ENCODE measurements at places on chromosomes 5 and 9.

DNA sequence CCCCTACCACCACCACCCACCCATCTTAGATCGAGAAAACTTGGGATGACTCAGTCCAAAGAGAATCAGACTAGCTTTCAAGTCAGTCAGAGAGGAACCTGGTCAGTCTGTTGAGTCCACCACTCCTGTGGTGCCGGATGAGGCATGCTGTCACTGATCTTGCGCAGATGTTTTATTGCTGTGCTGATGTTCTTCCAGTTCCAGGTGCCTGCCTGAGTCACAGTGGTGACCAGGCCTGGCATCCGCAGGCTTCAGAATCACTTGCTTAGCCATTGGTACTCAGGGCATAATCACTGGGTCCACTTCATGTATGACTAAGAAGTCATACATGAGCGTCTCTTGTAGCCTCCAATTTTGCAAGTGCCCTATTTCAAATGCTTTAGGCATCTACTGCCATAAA lies 114.1 kb downstream of the MUSK start:
- no peak for DNase-seq

DNA sequence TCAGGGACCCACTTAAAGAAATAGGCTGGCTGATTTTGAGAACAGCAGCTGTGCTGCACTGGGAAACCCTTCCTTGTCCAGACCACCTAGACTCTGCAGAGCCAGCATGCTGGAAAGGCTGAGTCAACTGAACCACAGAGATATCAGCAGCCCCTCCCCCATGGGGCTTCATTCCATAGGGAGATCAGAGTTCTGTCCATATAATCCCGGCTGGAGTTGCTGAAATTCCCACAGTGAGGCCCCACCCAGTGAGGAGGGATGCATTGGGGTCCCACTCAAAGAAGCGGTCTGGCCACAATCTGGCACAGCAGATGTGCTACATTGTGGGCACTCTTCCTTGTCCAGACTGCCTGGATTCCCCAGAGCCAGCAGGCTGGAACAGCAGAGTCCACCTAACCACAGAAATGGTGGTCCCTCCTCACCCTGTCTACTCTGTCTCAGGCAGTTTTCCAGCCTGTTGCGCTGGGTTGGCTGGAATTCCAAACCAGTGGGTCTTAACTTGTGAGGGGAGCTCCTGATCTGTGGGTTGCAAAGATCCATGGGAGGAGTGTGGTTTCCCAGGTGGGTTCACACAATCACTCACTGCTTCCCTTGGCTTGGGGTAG lies 127.1 kb downstream of the RNF180 start:
- DNase-seq: no peak

- peak; percentile 58 for DNase-seq
Observed at GRCh38 chr5:139670369-139671095, 22.4 kb downstream of the CXXC5 start.

GRCh38 chr5:4514067-4514648 lies 626.0 kb upstream of the ADAMTS16 start:
- no peak for DNase-seq

DNA sequence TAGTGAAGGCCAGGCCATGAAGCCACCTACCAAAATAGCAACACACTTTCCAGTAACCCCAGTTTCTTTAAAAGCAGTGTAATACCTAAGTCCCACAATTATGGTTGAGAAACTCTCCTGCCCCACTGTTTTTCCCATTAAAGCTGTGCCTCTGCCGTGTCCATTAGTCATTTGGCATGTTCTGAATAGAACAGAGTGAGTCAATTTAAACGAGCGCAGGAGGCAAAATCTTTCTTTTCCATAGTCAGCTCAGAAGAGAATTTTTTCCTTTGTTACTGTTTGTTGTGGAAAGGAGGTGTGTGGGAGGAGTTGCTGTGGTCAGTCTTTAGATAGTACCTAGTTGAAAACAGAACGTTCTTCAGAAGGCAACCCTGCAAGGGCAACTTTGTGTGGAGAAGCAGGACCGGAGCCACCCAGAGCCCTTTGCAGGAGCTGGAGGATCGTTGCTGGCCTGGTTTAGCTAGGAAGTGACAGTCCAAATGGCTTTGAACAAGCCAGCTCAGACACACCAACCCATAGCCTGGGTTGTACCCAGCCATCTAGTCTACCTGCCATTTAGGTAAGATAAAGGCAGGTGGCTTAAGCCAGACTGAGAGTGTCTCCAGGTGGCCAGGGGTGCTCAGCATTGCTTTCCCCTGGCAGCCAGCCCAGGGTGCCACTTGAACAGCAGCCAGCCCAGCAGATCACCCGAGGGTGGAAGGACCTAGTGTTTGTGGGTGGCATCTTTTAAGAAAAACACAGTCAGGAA lies 30.4 kb downstream of the GADD45G start:
- DNase-seq: no peak

DNA sequence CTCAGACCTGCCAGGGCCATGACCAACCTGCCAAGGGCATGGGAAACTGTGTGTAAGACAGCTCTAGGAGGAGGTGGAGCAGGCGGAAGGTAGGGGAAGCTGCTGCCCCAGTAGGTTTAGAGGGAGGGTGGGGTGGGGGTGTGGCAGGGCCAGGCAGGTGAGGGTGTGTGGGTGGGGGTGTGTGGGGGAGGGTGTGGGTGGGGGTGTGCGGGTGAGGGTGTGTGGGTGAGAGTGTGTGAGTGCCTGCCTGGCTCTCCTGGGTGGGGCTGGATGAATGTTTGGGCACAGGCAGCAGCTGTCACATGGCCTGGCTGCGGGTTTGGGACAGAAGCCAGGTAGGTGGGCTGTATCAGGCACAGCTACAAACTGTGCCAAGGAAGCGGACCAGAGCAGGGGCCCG lies 8.8 kb upstream of the N4BP3 start:
- no peak for DNase-seq

DNA sequence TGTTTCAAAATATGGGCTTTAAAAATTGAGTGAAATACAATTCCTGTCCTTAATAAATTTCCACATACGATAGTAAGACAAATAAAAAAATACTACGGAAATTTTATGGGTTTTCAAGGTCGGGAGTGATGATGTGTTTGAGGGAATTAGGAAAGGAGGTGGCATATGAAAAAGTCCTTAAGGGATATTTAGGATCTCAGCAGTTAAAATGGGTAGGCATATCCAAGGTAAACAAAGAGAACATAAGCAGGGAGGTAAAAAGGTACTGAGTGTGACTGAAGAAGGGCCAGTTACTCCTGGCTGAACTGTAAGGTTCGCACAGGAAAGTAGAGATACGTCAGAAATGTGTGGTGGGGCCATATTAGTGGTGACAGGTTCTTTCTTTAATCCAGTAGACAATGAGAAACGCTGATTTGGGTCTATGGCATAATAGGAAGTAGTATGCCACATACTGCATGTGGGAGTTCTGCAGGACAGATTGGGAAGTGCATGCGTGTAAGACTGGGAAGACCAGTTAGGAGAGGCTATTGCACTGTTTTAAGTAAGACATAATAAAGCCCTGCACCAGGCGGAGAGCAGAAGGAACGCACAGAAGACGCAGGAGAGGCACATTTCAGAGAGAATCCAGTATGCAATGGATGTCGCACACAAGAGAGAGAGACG lies 937 bp upstream of the HMGCR start:
- no peak for DNase-seq

- no peak for DNase-seq
Observed at GRCh38 chr9:125681657-125682056, 25.4 kb downstream of the MAPKAP1 start.

Measured in NCI-H2107 (cell line).